Mucosa of gallbladder (tissue), 1 donor: ENCODE measurements at places on chromosomes 4 and X. TPM values are rescaled to one million over a fixed set of nuclear protein-coding genes. Genes with fewer than 3 reads are reported as not detected.

- no peak for DNase-seq
Observed at GRCh38 chr4:108683479-108683878, 33.1 kb downstream of the OSTC start.

- no peak for DNase-seq
Observed at GRCh38 chr4:1323635-1324442, 23.2 kb upstream of the UVSSA start.

DNA sequence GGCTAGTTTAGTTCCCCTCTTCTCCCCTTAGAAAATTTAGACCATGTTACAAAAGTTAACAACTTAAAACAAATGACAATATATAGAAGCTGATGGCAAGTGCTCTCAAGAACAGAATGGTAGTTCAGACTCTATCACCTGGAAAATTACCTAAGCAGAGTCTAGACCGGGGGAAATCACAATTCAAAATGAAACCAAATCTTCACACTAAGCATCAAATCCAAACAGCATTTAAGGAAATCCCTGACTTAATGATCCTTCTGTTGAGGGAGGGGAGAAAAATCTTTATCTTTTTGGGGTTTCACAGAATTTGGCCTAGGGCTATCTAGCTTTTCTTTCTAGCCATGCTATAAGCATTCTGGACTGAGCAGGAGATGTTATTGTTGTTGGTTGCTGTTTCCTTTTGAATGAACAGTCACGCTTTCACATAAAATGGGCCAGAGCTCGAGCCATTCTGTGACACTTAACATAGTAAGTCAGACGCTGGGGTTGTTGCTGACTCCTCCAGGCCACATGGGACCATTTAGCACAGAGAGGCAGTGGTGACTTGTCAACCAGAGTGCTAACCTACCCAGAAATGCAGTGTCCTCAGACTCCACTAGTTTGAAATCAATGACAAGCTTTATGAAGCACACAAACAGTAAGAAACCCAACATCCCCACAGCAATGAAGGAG is 16.0 kb upstream of the LSM6 start:
- DNase-seq: no peak

DNA sequence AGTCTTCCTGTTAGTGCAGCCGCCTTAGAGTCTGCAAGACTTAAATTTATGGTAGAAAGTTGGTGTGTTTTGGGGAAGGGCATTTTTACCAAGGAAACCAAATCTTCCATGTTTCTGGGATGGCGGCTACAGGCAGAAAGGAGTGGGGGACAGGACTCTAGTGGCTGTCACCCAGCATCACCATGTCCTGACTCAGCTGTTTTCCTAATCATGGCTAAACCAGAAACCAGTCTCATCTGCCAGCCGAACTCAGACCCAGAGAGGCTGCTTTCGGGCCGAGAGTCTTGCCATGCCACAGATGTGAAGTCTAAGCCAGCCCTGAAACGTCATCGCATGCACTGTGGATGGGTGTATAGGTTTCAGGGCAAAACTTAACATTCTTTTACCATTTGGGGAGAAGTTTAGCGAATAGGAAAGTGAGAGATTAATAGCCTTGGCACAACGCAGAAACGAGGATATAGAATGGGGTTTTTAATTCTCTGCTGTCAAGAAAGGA is 109.6 kb downstream of the ENPP6 start:
- DNase-seq: no peak

DNA sequence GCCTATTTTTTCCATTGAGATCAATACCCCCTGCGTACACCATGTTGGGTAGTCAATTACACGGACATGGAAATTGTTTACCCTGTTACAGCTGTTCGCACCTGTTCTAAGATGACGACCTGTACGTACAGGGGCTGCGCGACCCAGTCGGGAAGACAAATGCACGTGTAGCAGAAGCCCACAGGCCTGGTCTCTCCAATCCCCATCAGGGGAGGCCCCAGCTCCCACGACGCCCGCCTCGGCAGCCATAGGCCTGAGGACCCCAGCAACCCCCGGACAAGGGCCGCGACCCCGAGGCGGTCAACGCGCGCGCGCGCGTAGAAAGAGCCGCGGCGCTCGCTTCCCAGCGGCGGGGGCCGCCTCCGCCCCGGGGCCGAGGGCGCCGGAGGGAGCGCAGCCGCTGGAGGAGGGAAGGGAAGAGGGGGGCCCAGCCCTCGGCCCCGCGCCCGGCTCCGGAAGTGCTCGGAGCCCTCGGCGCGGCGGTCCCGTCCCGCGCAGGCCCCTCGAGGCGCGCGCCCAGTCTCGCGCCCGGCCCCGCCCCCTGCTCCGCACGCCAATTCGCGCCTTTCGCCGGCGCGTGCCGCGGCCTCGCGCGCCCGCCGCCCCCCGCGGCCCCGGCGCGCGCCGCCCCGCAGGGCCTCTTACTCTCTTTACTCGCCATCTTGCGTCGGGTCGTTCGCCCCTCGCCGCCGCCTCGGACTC is 618 bp downstream of the RBBP7 start:
- no peak for DNase-seq

Gene SORCS2
- 1.7 TPM for total RNA-seq

Gene RASL11B
- total RNA-seq: 2.6 TPM

GRCh38 chr4:166282081-166282770 is 409.2 kb downstream of the TLL1 start:
- DNase-seq: no peak

GRCh38 chr4:87559090-87559837 is 30.1 kb upstream of the SPARCL1 start:
- DNase-seq: no peak

- no peak for DNase-seq
Observed at GRCh38 chr4:120018786-120019185, 47.9 kb downstream of the MAD2L1 start.

Gene ACOX3
- 29.0 TPM for total RNA-seq

DNA sequence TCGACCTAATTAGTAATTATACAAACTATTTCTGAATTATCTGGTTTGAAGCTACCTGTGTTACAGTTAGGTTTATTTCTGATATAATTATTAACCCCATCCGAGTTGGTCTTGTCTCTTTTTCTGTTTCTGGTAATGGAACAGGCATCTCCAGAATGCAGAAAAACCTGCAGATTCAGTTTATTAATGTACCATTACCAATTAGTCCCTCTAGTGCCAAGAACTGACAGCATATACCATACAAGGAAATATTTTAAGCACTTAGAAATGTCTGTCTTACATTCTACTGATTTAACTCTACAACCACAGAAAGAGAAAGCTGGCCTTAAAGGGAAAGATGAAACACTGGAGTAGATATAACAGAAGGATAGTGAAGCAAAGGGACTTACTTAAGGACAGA is 570.6 kb downstream of the CENPC start:
- no peak for DNase-seq
